ENCODE measurements at places on chromosomes 12 and 14.

DNA sequence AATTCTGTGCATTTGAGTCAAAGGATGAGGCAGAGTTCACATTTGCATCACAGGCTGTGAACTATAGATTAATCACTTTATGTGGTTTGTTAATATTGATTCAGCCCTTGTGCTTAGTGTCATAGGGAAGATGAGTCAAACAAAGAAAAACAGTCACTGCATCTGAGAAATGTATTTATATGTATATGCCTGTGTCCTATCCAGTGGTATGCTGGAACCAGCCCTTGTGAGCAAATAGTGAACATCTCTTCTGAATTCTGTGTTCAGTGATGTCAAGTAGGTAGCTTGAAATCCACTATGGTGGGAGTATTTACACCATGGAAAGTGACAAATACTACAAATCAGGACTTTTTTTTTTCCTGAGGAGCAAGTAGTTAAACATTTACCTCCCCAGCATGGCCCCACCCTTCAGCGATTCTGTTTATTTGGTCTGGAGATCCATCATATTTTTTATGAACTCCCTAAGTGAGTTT lies 128.5 kb downstream of the HMGA2 start:
- DNase-seq: no peak

GRCh38 chr14:49303946-49304516 lies 282.1 kb downstream of the RPS29 start:
- DNase-seq: no peak

GRCh38 chr12:105067511-105068031 lies 16.7 kb downstream of the ALDH1L2 start:
- DNase-seq: no peak

GRCh38 chr12:132711080-132711843 lies 620 bp downstream of the PGAM5 start:
- no peak for DNase-seq

- no peak for DNase-seq
Observed at GRCh38 chr12:89939522-89940215, 231.0 kb upstream of the ATP2B1 start.

- no peak for DNase-seq
Observed at GRCh38 chr12:88182416-88182815, 40.3 kb downstream of the TMTC3 start.

DNA sequence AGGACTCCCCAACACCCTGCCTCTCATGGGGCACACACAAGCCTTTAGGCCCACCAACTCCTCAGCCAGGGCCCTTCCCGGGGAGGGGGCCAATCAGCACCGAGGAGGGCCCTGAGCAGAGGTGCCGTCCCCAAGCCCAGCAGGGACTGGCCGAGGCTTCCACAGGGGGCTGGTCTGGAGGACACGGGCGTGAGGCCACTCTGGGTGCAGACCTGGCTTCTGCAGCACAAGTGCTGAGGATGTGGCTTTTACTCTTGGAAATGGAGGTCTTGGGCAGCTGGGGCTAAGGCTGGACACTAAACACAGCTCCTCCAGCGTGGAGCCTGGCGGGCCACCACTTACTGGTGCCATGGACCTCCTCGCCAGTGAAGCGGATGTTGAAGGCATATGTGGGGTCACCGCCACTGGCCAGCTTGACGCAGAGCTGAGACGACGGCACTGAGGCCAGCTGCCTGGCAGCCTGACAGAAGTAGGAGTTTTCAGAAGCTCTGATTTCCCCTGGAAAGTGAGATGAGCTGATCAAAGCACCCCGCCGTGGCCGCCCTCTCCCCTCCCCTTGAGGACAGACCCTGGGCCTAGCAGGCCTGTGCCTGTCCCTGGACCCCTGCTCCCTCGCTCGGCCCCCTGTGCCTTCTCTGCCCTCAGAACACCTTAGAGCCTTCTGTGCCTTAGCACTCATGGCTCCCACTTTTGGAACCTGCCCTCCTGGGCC lies 44.0 kb downstream of the TRAFD1 start:
- no peak for DNase-seq

DNA sequence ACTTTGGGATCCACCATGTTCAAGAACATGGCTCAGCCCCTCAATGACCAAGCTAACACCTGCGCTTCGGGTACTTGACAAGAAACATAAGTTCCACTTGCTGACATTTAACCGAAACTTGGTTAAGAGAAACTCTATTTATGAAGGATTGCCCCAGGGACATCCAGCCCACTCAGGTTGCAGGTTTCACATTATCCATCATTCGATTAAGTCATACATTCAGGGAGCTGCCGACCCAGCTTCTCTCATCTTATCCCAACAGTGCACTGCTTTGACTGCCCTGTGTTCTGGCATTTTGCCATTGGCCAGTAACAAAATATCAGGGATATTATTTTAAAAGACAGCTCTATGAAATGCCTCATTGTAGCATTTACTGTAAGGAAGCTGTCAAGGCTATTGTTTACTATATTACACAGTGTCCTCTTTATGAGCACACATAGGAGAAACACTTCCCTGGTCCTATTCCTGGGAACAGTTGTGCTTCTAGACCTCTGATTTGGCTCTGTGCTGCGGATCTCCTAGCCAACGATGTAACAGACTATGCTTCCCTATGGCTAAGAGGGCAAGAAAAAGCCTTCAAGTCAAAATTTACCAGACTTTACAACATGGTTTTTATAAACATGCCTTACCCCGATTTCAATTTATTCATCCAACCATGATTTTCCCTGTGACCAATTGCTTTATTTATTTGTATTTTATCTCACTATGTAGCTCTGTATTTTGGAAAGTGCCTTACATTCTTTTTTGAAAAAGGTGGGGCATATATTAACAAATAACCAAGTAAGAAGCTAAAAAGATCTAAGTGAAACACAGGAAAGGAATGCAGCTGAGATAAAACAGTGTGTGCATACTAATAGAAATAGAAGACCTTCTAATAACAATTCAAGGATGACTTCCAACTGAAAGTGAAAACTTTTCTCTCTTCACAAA lies 109.3 kb downstream of the ITPR2 start:
- no peak for DNase-seq

GRCh38 chr14:95885866-95886265 lies 9.2 kb downstream of the TUNAR start:
- DNase-seq: no peak

GRCh38 chr12:74446466-74446865 lies 91.2 kb upstream of the ATXN7L3B start:
- no peak for DNase-seq

DNA sequence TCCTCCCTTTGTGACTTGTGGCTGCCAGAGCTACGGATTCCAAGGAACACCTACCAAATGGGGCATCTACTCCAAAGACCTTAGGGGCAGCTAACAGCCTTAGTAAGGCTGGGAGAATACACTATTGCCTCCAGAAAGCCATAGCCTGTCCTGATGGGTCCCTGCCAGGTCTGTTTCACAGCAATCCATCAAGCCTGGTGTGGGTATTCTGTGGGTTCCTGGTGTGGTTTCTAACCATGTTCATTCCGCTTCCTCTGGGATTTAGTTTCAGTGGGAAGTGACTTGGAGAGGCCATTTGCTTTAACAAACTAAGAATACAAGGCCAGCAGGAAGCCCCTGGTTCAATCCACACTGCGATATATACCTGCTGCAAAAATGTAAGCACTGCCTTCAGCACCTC lies 220.5 kb downstream of the FOXN3 start:
- DNase-seq: no peak

- DNase-seq: no peak
Observed at GRCh38 chr14:55889124-55889523, 229.1 kb upstream of the PELI2 start.

DNA sequence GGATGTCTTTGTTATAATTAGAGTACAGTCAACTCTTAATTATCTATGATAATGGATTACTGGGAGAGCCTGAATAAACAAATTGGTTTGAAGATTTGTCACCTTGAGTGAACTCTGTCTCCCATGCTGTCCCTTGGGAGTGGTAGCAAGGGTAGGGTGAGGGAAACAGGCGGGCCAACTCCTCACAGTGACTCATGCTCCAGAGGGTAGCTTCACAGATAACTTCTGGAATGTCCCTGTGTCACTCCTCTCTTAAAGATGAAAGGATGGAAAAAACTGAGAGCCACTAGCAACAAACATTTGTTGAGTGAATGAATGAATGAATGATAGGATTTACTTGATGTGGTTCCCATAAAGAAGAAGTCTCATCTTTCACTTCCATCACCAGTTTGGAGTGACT lies 53.5 kb downstream of the RASSF9 start:
- no peak for DNase-seq

DNA sequence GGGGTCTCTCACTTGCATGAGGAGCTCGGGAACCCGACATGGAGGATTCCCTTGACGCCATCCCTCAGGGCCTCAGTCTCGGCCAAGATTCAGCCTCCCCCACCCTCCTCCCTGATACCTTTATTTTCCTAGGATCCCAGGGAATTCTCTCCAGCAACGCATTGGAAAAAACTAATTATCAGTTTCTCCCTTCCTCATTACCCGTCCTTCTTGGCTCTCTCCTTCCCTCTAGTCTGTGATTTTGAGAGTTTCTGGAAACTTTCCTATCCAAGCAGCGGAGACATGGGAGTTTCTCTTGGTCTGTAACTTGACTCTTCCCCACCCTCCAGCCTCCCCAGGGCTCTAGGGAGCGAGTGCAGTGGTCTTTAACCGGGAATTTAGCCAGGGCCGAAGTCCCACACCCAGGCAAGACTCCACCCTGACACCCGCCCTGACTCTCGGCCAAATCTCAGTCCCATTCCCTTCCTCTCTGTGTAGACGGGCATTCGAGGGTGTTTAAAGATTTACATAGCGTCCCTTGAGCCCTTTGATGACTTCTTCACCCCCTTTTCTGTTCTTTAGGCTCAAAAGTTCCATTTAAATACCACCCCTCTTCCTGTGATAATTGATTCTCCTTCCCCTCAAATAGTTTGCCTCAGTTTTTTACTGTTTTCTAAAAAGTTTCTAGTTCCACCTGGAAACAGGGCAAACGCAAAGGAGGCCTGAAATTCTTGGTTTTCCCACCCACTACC lies 6.7 kb downstream of the HOXC5 start:
- DNase-seq: no peak

DNA sequence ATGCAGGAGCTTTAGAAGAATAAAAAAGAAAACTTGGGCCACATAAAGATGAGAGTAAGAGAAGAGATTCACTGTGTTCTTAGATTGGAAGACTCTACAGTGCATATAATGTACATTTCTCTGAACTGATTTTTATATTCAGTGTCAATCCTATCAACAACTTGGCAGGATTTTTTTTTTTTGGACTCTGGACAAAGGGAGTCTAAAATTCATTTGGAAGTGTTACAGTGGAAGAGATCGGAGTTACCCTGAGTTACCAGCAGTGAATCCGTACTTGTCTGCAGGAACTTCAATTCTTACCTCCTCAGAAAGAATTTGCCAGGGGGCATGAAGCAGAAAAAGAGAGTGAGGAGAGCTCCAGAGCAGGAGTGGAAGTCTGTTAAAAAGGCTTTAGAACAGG lies 24.0 kb downstream of the SERPINA11 start:
- DNase-seq: no peak

GRCh38 chr12:123164222-123164621 lies 13.3 kb upstream of the PITPNM2 start:
- no peak for DNase-seq

DNA sequence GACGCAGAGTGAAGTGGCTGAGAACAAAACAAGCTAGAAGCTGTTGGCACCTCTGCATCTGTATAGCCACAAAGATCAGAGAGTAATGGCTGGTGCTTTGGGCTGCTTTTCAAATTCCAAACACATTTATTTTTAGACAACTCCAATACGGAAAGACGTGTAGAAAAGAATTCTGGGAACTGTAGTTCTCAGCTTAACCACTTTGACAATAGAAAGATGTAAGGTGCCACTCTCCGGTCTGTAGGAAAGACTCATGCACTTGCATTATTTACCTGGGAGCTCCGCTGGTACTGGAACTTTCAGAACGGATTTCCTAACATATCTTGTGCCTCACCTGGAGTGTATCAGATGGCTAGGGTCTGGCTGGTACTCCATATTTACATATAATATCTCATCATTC lies 1.8 kb upstream of the OR4K2 start:
- DNase-seq: no peak

DNA sequence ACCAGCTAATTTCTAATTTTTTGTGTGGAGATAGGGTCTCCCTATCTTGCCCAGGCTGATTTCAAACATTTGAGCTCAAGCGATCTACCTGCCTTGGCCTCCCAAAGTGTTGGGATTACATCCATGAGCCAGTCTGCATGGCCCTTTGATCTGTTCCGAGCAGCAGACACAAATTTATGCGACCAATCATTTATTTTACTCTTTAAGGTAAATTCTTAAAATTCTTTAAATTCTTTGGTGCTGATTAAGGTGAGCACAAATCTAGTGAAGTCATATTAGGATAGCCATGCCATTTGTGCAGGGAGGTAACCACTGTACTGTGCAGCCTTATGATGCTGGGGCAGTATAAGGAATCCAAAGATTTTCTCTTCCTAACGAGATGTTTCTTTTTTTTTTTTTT lies 135.7 kb downstream of the SRGAP1 start:
- no peak for DNase-seq

GRCh38 chr14:50355692-50356091 lies 41.0 kb downstream of the CDKL1 start:
- no peak for DNase-seq

- DNase-seq: no peak
Observed at GRCh38 chr12:1439687-1440086, 154.7 kb downstream of the FBXL14 start.

Data from activated T-helper 1 cell treated with anti-CD3 and anti-CD28 coated beads, Interleukin-2, amount 50 U/mL, for 16 hours (primary cell).